ENCODE measurements at places on chromosomes 13 and 19.

GRCh38 chr13:73254827-73255226 lies 196.0 kb downstream of the KLF5 start:
- DNase-seq: no peak

GRCh38 chr13:30394751-30395191 lies 27.5 kb upstream of the UBE2L5 start:
- no peak for DNase-seq

GRCh38 chr13:83470133-83470797 lies 412.0 kb downstream of the SLITRK1 start:
- no peak for DNase-seq

DNA sequence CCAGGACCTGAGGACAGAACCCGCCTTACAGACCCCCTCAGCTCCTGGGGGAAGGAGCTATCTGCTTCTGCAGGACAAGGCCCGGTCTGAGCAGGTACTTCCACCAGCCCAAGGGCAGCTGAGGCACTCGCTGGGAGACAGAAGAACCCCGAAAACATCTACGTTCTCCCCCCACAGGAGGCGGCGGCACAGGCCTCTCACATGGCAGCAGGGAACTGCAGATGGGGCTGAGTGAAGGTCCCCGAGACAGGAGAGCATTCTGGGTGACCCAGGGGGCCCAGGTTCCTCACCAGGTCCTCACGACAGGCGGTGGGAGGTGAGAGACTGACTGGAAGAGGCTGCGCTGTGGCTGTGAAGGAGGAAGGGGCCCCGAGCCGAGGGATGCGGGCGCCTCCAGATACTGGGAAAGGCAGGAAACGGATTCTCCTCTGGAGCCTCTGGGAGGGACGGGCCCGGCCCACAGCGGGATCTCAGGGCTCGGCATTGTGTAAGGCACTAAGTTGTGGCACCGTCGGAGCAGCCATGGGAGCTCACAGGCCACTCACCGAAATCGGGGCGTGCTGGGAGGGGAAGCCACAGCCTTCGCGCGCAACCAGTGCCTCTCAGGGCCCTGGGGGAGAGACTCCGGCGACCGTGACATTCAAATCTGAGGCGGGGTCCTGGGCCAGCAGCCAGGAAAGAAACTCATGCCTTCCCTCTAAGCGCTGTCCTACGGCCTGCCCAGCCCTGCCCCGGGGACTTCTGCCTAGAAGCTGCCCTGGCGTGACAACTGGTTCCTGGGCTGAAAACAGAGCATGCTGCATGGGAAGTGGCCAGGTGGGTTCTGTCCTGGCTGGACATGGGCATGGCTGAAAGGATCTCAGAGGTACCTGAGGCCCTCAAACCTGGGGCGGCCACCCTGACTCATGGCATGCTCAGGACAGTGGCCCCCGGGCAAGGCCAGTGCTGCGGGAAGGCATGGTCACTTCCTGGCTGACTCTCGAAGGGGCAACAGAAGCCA lies 14.0 kb downstream of the RPL36 start:
- DNase-seq: no peak

GRCh38 chr13:76889254-76889653 lies 3.0 kb upstream of the KCTD12 start:
- DNase-seq: no peak

DNA sequence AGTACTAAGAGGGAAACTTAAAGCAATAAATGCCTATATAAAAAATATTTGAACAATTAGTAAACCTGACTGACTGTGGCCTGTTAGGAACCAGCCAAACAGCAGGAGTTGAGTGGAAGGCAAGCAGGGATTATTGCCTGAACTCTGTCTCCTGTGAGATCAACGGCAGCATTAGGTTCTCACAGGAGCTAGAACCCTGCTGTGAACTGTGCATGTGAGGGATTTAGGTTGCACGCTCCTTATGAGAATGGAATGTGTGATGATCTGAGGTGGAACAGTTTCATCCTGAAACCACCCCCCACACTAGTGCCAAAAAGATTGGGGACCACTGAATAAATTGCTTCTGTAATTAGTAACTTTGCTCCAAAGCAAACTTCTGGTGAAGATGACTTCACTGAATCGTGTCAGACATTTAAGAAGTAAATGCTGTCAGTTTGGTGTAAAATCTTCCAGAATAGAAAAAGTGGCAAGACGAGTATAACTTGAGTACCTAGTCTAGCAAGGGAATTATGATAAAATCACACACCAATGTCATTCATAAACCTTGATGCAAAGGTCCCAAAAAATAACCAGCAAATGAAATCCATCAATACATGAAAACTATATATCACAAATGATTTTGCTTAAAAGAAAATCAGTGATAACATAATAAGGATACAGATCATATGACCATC lies 53.8 kb downstream of the SLC6A16 start:
- DNase-seq: no peak

GRCh38 chr13:72139192-72139591 lies 272.2 kb upstream of the DACH1 start:
- no peak for DNase-seq

- DNase-seq: peak; percentile 38
Observed at GRCh38 chr19:1668048-1668485, 15.7 kb upstream of the TCF3 start.

DNA sequence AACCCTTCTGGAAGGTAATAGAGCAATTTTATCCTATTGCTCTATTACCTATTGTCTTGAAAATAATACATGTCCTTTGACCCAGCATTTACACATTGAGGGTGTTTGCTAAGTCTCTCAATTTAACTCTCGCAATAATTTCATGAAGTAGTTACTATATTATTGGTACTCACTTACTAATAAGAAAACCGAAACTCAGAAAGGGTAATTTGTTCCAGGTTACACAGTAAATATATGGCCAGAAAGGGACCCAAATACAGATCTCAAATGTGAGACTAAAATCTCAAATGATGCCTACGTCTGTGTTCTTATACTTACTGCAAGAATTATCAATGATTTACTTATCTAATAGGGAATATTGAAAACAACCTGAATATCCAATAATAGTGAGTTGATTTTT lies 29.7 kb upstream of the FAM216B start:
- no peak for DNase-seq

GRCh38 chr13:101942038-101942437 lies 459.8 kb downstream of the FGF14 start:
- DNase-seq: peak; percentile 55
